ENCODE measurements at places on chromosomes 1 and 21.
A peak's percentile ranks its signal among the peaks of the same experiment; 100 is the strongest.

DNA sequence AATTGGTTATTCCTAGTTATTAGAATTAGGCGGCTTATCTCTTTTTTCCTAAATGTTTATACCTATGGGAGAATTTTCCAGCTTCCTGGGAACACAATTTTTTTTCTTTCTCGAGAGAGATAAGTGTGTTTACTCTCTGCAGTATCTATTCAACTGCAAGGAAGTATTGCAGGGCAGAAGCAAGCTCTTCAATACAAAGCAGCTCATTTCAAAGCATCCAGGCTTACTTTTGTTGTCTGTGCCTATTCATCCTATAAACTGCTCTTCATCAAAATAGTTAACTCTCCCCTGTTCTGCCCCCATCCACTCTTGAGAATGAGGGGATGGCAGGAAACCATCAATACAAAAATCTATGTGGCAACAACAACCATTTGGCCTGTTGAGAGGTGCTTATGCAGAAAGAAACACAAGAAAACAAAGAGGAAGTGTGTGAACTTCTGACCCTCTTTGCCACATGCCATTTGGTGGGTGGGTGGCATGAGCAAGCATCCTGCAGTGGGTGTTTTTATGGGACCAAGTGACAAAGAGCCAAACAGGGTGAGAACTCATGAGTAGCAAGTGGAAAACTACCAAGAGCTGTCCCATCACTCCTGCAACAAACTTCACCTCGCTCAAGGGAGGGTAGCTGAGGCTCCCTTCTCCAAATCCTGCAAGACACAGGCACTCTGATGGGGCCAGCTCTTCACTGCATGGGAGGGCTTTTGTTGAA, 50.6 kb upstream of the MRPS6 start:
- DNase-seq = peak; percentile 8

- no peak for DNase-seq
These were observed 102.8 kb downstream of the ETS2 start for GRCh38 chr21:38908537-38908936.

GRCh38 chr1:110250749-110251148, 40.6 kb downstream of the KCNC4 start:
- no peak for DNase-seq

- no peak for DNase-seq
These were observed 224.8 kb downstream of the NTNG1 start for GRCh38 chr1:107365527-107366240.

DNA sequence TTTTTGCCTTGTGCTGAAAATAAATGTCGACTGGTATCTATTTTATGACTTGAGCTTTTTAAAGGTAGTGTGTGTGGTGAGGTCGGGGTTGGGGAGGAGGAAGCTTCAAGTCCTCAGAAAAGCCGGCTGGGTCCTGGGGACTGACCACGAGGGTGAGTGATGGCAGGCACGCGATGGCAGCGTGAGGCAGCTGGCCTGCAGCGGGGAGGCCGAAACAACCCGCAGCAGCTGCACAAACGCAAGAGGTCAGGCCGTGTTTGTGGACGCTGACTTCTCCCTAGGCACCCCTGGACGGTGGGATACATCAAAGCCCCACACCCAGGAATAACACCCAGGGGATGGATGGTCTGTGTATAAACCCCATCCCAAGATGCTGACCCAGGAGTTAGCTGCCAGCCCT, 51.4 kb downstream of the ZBTB18 start:
- no peak for DNase-seq

All from CD4-positive, alpha-beta T cell treated with Interleukin-6 at 100 ng/mL for 8 hours (primary cell).